Omental fat pad (tissue), 4 donors: ENCODE measurements at places on chromosomes 4 and X.

GRCh38 chrX:10325611-10326010 is 168.8 kb downstream of the CLCN4 start:
- no peak for DNase-seq

- peak; percentile 31 for DNase-seq
Measured at GRCh38 chr4:57426779-57427395, 316.7 kb upstream of the IGFBP7 start.

- DNase-seq: no peak
Measured at GRCh38 chr4:173262375-173262774, 71.8 kb downstream of the HMGB2 start.

GRCh38 chr4:139014371-139015268 is 961 bp upstream of the NOCT start:
- DNase-seq: no peak

GRCh38 chrX:24494647-24495075 is 29.6 kb downstream of the PDK3 start:
- DNase-seq: no peak

- DNase-seq: no peak
Measured at GRCh38 chr4:108700081-108700757, 49.8 kb downstream of the OSTC start.

- DNase-seq: no peak
Measured at GRCh38 chr4:68498413-68499007, 51.2 kb downstream of the TMPRSS11E start.

- no peak for DNase-seq
Measured at GRCh38 chrX:11543249-11543648, 122.5 kb downstream of the ARHGAP6 start.

- DNase-seq: no peak
Measured at GRCh38 chr4:61204353-61205060, 4.4 kb downstream of the ADGRL3 start.

DNA sequence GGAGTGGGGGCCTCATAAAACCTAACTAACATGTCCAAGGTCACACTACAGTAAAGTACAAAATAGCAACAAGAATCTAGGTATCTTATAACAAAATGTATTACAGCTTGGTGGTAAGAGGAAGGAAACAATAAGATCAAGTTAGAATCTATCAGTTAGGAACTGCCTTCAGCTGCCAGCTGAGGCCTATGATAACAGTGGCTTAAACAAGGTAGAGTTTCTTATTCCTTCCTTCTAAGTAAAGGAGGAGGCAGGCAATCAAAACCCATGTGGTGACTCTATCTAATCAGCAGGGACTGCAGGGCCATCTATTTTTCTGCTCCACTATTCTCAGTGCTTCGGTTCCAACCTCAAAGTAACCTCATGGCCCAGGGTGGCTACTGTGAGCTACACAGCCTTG is 10.9 kb downstream of the SH3D19 start:
- DNase-seq: no peak

DNA sequence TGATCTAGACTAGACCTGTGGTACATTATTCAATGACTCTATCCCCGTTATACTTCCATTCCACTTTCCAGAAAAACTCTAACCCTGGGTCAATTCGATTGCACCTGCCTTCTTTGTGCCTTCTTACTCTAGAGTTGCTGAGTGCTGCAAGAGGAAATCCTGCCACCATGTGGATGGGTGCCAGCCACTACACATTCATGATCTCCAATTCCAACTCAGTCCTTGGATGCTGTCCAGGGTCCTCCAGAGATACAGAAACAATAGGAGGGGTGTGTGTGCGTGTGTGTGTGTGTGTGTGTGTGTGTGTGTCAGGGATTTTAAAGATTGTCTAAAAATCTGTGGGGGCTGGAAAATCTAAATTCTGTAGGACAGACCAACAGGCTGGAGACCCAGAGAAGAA is 42.9 kb upstream of the INTS6L start:
- DNase-seq: no peak

GRCh38 chr4:181597766-181598165 is 645.4 kb upstream of the TENM3 start:
- DNase-seq: no peak

DNA sequence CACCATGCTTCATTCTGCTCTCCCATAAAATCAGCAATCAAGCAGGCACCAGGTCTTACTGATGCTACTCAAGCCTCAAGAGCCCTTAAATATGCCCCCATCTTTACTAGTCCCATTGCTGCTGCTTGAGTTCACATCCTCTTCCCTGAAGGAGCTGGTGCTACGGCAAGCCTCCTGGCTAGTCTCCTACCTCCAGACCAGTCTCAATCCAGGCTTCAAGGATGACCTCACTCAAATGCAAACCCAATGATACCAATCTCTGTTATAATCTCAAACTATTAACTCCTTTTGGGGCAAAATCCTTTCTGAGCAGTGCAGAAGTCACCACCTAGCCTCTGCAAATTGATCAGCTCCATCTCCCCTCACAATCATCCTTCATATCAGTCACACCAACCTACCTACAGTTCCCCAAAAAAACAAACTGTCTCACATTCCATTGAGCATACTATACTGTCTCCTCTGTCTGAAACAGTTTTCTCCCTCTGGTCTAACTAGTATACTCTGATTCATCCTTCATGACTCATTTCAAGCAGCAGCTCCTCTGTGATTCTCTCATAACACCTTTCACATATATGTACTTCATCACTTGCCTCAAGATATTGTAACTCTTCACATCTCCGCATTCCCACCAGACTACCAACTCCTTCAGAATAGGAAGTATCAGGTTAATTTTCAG is 30.0 kb downstream of the PAPSS1 start:
- DNase-seq: no peak

DNA sequence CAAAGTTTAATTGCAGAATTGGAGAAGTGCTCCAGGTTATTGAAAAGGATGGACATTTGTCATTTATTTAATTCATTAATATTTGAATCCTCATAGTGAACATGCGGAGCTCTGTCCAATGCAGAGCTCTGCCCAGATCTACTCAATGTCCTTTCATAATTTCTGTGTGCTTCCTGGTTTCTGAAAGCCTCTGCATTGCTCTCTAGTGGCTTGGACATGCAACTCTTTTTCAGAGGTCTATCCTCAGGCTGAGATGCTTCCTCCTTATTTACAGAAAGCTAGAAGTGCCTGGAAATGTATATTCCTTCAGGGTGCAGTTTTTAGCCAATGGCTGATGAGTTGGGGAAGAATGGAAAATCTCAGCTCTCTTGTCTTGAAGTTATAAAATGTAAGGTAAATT is 786.1 kb upstream of the AADAT start:
- no peak for DNase-seq

GRCh38 chrX:104921584-104922205 is 298.8 kb downstream of the TEX13A start:
- no peak for DNase-seq

GRCh38 chr4:164596318-164596878 is 157.5 kb upstream of the SMIM31 start:
- no peak for DNase-seq

- DNase-seq: no peak
Measured at GRCh38 chr4:90095000-90095399, 32.2 kb upstream of the CCSER1 start.

GRCh38 chr4:119031218-119031617 is 104.4 kb upstream of the MYOZ2 start:
- no peak for DNase-seq

GRCh38 chrX:137234651-137235402 is 201.0 kb upstream of the GPR101 start:
- DNase-seq: no peak

DNA sequence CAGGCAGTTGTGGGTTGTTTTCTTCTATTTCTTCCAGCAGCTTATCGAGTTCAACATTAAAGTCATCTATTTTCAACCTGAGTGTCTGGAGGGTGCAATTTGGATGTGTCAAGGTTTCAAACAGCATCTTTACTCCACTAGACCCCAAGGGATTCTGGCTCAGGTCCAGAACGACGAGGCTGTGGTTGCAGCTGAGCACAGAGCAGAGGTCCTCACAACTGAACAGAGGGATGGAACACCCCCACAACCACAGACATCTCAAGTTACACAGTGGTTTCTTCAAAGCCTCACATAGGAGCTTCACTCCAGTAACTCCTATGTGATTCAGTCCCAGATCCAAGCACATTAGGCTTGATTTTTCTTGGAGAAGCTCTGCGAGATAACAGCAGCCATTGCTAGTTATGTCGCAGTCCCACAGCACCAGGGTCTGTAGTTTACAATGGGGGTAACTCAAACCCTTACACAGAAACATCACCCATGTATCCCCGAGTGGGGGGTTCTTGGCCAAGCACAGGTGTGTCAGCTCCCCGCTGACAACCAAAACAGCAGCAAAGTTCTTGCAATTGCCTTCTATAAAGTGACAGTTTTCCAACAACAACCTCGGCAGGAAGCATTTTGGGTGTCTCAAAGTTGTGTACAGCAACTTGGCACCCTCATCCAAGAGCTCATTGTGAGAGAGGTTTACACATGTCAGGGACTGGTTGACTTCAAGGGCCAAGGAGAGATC is 2.8 kb downstream of the NLRP2B start:
- DNase-seq: no peak

GRCh38 chr4:6265546-6265945 is 4.1 kb upstream of the WFS1 start:
- DNase-seq: no peak

DNA sequence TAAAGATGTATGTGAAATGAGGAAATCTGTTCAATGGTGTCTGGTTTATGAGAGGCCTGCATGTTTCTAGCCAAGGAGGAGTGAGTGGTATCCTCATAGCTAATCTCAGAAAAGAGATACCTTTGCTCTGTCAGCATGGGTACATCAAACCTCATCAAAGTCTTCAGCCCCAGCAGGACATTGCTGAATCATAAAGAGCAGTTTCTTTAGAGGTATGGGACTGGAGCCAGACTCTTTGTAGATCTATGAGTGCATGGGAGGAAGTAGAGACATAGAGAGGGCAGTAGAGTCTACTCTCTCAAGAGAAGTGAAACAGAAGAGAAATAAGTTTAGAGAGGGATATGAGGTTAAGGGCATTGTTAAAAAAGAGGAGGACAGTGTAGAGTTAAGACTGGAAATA is 1950.9 kb downstream of the ARAP2 start:
- no peak for DNase-seq

DNA sequence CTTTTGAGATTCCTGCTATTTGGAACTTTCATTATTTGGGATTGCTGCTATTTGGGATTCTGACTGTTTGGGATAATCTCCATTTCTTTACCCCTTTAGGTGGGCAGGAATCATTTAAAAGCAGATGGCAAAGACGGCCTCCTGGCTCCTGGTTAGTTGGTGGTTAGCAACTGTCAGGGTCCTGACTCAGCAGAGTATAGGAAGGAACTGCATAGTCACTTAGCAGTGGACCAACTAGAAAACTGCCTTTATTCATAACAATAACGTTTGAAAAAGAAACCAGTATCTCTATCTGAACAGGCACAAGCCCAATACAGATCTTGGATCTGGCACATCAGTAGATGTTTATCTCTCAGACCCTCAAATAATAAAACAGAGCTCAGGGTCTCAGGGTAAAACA is 469.7 kb upstream of the FGF16 start:
- DNase-seq: no peak

DNA sequence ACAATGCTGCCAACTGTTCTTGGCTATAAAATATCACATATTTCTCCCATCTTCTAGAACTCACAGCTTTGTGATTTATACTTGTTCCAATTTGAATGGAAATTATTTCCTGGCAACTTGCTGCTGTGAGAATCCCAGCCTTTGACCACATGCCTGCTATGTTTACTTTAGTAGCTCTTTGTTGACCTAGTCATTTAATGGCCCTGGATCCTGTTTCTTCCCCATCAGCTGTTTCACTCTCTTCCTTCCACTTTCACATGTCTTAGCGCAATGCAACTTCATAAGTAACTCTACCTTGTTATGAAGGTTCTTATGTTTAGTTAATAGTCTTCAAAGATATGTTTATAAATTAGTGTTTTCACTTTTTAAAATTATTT is 1973.6 kb upstream of the AGA start:
- DNase-seq: no peak

DNA sequence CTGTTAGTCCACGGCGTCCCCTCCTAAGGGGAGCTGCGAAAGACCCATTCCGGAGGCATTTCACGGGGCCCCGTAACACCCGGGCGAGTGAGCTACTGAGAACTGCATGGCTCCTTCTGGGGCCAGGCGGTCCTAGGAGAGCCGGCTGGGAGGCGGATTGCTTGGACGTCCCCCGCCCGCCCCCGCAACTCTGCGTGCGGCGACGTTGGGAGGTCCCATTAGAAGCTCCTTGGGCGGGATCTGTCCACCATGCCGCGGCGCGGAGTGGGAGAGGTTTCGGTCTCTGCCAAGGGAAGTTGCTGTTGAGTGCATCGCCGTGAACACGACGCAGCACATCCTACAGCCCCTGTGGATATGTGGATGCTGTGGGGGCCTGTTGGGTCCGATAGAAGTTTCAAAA is 85.4 kb upstream of the IGFBP7 start:
- DNase-seq: no peak

DNA sequence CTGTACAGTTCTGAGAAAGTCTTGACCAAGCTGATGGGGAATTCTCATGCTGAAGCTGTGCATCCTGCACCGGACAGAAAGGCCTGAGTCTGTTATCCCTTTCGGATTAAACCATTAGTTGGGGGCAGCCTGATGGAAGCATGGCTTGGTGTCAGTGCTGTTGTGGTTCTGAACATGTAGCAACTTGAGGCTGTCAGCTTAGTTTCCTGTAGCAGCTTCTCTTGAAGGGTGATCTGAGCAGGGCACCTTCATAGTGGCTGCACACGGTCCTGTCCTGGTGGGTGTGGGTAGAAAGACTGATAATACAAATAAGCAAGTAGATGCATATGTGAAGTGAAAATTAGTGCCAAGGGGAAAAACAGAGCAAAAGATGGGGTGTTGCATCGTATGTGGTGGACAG is 11.7 kb downstream of the KIAA0232 start:
- DNase-seq: no peak

- no peak for DNase-seq
Measured at GRCh38 chrX:11998944-11999343, 139.3 kb upstream of the FRMPD4 start.

- DNase-seq: no peak
Measured at GRCh38 chr4:38396845-38397547, 267.0 kb upstream of the KLF3 start.

GRCh38 chr4:110865611-110866259 is 242.9 kb upstream of the PITX2 start:
- no peak for DNase-seq

GRCh38 chrX:43018031-43018430 is 240.1 kb upstream of the PPP1R2C start:
- DNase-seq: no peak

GRCh38 chrX:136061696-136062095 is 76.5 kb downstream of the SLC9A6 start:
- no peak for DNase-seq

GRCh38 chr4:25803720-25804225 is 59.0 kb downstream of the SEL1L3 start:
- no peak for DNase-seq

- no peak for DNase-seq
Measured at GRCh38 chr4:165539801-165540200, 161.0 kb downstream of the CPE start.

- DNase-seq: no peak
Measured at GRCh38 chr4:154349829-154350228, 141.8 kb downstream of the DCHS2 start.

- DNase-seq: no peak
Measured at GRCh38 chr4:157170321-157170720, 50.2 kb upstream of the GRIA2 start.

GRCh38 chr4:54392479-54392878 is 163.4 kb downstream of the PDGFRA start:
- DNase-seq: no peak

GRCh38 chr4:26105815-26106699 is 192.0 kb downstream of the SMIM20 start:
- DNase-seq: no peak
